ENCODE measurements at places on chromosomes 3 and 15. TPM values are rescaled to one million over a fixed set of nuclear protein-coding genes. Genes with fewer than 3 reads are reported as not detected.

Gene CFAP91
- 0.47 TPM for total RNA-seq

Gene MESP2
- total RNA-seq = 1.9 TPM

Gene RUBCN
- total RNA-seq = 4.3 TPM

Gene NR1I2
- under 0.01 TPM for total RNA-seq

Gene HIGD1A
- 131 TPM for total RNA-seq

Gene SAMMSON
- not detected for total RNA-seq

Gene IQCH
- 4.8 TPM for total RNA-seq

Gene SLC12A8
- 2.8 TPM for total RNA-seq

Gene NLGN1
- 2.9 TPM for total RNA-seq

Gene FOXL2
- under 0.01 TPM for total RNA-seq
